ENCODE measurements at places on chromosomes 7 and 10. TPM values are rescaled to one million over a fixed set of nuclear protein-coding genes. Genes with fewer than 3 reads are reported as not detected.

DNA sequence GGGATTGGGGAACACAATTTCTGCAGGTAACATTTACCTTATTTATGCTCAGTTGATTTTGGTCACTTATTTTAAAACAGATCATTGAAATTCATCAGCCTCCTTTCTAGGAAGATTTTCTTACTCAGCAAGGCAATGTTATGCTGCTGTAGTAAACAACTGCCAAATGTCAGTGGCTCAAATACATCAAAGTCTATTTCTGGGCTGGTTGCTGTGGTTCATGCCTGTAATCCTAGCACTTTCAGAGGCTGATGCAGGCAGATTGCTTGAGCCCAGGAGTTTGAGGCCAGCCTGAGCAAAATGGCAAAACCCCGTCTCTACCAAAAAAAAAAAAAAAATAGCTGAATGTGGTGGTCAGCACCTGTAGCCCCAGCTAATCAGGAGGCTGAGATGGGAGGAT lies 25.9 kb downstream of the HABP2 start:
- no peak for DNase-seq

DNA sequence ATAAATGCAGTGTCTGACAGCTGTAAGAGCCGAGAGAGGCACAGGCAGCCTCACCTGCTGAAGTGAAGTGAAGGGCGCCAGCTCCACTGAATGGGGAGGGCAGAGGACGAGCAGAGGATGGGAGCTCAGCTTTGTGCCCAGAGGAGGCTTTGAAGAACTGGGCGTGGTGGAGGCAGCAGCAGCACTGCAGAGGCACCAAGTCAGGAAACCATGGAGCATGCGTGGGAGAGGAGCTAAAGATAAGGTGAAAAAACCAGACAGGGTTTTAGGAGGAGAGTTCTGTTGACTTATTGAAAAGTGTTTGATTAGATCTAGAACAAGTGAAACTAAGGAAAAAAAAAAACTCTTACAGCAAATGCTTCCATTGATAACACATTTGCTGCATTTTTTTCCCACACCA lies 216.4 kb downstream of the CXCL12 start:
- DNase-seq = no peak

Gene PRR15
- total RNA-seq = 0.64 TPM

Gene MARVELD1
- 16.2 TPM for total RNA-seq

Data from breast epithelium (tissue), 4 donors.